ENCODE measurements at places on chromosomes 11 and 22. TPM values are rescaled to one million over a fixed set of nuclear protein-coding genes. Genes with fewer than 3 reads are reported as not detected.

RHOD gene
- total RNA-seq = 20.1 TPM

DNA sequence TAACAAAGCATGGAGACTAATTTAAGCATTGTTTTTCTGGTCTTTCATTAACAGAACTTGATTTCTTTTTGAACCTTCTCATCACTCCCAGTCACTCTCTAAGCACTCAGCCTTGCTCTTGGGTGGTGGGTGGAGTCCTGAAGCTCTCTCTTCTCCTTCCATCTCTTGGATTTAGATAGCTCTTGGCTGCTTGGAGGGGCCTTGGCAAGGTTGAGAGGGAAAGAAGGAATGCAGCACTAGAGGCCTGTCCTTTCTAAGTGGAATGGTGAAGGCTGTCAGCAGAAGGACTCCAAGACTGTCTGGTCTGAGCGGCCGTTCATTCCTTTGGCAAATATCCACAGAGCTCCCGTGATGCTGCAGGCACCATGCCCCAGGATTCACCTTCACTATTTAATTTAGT, 168.6 kb upstream of the E2F8 start:
- no peaks in the 10 kb centered on the region for H3K36me3 ChIP-seq
- H3K4me1 ChIP-seq = no peaks in the 10 kb centered on the region
- no peak overlapping the region for H3K27ac ChIP-seq
- H3K4me3 ChIP-seq = no peak overlapping the region
- no peak for DNase-seq

DNA sequence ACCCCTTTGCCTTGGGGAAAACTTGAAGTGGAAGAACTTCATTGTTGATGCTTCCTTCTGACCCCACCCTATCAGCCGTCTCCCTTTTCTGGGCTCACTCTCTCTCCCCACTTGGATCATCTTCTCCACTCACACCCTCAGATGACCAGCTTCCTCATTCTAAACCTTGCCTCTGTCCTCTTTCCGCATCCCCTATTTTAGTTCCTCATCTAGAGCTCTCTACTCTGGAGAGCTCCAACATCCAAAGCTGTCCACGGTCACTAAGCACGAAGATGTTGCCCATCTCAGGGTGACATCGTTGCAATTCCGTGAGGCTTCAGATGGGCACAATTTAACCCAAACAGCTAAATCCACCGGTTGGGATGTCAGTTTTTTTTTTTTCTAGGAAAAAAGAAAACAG, 31.6 kb upstream of the ME3 start:
- DNase-seq = no peak
- no peak overlapping the region for H3K27ac ChIP-seq
- no peaks in the 10 kb centered on the region for H3K4me1 ChIP-seq
- H3K36me3 ChIP-seq = peaks cover 4% of the 10 kb centered on the region
- H3K27me3 ChIP-seq = no peaks in the 10 kb centered on the region

GRCh38 chr11:104337273-104337672, 173.3 kb upstream of the PDGFD start:
- H3K36me3 ChIP-seq = no peaks in the 10 kb centered on the region

- peak; percentile 88 for DNase-seq
- H3K4me1 ChIP-seq = no peaks in the 10 kb centered on the region
- H3K27ac ChIP-seq = no peak overlapping the region
- no peaks in the 10 kb centered on the region for H3K27me3 ChIP-seq
- H3K4me3 ChIP-seq = no peak overlapping the region
Observed at GRCh38 chr11:1772270-1773130, 8.8 kb upstream of the CTSD start.

DNA sequence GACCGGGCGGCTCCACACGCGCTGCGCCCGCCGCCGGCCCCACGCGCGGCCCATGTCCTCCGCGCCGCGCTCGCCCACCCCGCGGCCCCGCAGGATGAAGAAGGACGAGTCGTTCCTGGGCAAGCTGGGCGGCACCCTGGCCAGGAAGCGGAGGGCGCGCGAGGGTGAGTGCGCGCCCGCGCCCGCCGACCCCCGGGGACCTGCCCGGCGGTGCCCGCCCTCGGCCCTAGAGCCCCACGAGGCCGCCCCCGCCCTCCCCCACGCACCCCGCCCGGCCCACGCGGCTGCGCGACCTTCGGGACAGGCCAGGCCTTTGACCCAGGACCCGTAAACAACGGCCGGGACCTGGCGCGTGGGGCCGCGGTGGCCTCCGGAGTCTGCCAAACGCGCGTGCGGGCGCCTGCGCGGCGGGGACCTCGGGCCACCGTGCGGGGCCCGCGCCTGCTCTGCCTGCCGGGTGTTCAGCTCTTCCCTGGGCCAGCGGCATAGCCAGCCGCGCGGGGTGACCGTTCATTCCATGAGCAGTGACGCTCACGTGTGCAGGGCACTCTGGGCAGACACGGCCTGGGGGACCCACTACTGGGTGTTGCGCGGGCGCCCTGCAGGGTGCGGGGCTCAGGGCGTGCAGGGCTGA, at the start of gene PARVB:
PARVB (plus strand) TSS at position 15 of the 634 bp plus-strand sequence; CDS start at position 53, 38 bp downstream.
- DNase-seq = peak; percentile 56
- no peaks in the 10 kb centered on the region for H3K36me3 ChIP-seq
- H3K4me1 ChIP-seq = no peaks in the 10 kb centered on the region
- no peak within 1 kb of the TSS for H3K27ac ChIP-seq

NRXN2 gene
- 35.9 TPM for total RNA-seq

DNA sequence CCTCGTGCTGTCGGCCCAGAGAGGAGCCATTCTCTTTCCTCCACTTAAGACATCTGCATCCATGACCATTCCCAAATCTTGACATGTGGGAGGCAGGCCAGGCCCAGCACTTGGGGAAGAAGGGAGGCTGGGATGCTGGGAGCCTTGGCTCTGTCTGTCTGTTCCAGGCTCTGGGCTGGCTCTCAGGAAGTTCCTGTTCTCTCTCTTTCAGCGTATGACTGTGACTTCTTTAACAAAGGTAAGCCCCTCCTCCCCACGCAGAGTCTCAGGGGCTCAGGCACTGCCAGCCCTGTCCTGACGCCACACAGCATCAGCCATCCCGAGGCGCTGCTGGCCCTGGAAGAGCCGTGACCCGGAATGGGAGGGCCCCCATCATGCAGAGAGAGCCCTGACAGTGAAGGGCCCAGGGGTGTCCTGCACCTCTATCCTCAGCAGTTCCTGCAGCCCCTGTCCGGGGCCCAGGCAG, 52.4 kb downstream of the OTOG start:
- no peaks in the 10 kb centered on the region for H3K27me3 ChIP-seq
- no peak overlapping the region for H3K27ac ChIP-seq
- H3K4me3 ChIP-seq = no peak overlapping the region
- no peaks in the 10 kb centered on the region for H3K36me3 ChIP-seq
- H3K4me1 ChIP-seq = no peaks in the 10 kb centered on the region
- no peak for DNase-seq

ANGPTL5 gene
- 1.3 TPM for total RNA-seq

CCDC157 gene
- 2.4 TPM for total RNA-seq

PIK3C2A gene
- 110 TPM for total RNA-seq

- no peak overlapping the region for H3K4me3 ChIP-seq
- DNase-seq = no peak
- no peaks in the 10 kb centered on the region for H3K27me3 ChIP-seq
- no peaks in the 10 kb centered on the region for H3K4me1 ChIP-seq
- H3K27ac ChIP-seq = no peak overlapping the region
Observed at GRCh38 chr11:42593441-42593840, 718.4 kb upstream of the API5 start.

GRCh38 chr11:2031058-2031457, 33.4 kb upstream of the H19 start:
- H3K27ac ChIP-seq = no peak overlapping the region
- no peaks in the 10 kb centered on the region for H3K36me3 ChIP-seq
- H3K27me3 ChIP-seq = no peaks in the 10 kb centered on the region
- DNase-seq = no peak
- H3K4me3 ChIP-seq = no peak overlapping the region

- H3K27me3 ChIP-seq = no peaks in the 10 kb centered on the region
- H3K36me3 ChIP-seq = no peaks in the 10 kb centered on the region
- H3K27ac ChIP-seq = no peak overlapping the region
- H3K4me1 ChIP-seq = no peaks in the 10 kb centered on the region
Observed at GRCh38 chr11:119545978-119546915, 123.3 kb upstream of the THY1 start.

SERPING1 gene
- 1,015 TPM for total RNA-seq

DNA sequence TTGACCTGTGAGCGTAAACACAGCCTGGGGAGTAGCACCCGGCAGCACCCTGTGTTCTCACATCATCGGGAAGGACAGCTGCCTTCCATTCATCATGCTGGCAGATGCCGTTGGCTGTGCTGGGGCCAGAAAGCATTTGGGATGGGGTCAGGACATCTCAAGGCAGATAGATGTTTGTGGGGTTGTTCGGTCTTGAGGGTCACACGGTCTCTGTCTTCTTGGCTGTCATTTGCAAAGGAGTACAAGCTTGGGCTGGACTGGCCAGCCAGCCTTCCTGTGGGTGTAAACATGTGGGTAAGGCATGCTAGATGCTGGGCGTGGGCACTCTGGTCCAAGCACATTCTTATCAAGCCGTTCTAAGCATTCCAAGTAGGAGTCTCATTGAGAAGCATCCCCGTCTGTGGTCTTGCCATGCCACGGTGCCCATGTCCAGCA, 81.4 kb downstream of the TBC1D22A start:
- DNase-seq = no peak
- no peak overlapping the region for H3K27ac ChIP-seq
- H3K36me3 ChIP-seq = no peaks in the 10 kb centered on the region
- H3K4me1 ChIP-seq = no peaks in the 10 kb centered on the region
- H3K4me3 ChIP-seq = no peak overlapping the region
- no peaks in the 10 kb centered on the region for H3K27me3 ChIP-seq

DNA sequence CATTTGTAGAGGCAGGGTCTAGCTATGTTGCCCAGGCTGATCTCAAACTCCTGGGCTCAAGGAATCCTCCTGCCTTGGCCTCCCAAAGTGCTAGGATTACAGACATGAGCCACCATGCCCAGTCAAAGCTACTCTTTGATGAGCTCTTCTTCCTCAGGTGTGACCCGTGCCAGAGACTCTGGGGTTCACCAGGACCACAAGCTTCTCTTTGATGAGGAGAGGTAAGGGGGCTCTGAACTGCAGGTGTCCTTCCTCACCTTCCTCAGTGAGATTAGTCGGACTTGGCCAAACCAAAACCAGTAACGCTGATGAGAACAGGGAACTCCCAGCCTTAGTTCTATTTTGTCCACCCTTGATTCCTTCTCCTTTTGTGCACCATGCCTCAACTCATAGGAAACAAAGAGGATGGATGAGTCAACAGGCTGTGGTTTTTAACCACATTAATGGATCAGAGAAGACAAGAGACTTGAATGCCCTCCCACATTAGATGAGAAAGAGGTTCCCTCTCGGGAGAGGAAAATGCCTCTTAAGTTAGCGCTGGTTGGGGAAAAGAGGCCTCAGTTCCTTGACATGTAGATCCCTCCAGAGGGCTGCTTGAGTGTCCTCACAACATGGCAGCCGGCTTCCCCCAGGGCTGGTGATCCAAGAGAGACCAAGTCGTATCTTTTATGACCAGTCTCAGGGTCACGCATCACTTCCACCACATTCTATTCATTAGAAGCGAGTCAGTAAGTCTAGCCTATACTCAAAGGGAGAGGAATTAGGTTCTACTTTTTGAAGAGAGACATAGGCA, 25.7 kb upstream of the CTR9 start:
- no peak overlapping the region for H3K27ac ChIP-seq
- no peaks in the 10 kb centered on the region for H3K27me3 ChIP-seq

TPBGL gene
- total RNA-seq = 0.30 TPM

DNA sequence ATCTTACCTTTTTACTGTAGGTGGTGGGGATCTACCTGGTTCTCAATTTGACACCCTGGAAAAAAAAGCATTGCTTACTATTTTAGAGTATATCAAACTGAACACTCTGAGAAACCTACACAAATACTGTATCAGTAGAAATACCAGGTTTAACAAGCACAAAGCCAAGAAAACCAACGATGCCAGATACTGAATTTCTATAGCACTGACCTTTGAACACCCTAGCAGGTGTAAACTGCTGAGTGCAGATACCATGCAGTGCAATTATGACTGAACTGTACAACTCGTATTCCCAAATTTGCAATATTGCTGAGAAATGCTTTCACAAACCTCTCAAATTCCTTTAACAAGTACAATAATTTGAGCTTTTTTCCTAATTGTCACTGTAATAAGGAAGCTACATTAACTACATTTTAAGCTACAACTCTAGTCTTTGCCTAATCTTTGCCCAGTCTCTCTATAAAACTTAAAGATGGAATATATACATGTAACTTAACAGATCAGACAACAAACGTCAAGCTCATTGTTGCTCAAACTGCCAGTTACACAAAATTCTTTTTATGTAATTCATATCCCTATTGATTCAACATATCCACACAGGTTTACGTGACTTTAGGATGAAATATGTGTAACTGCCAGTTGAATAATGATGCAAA, 8.9 kb downstream of the TAF1D start:
- peaks cover 5% of the 10 kb centered on the region for H3K36me3 ChIP-seq
- no peaks in the 10 kb centered on the region for H3K4me1 ChIP-seq
- no peak for DNase-seq
- no peaks in the 10 kb centered on the region for H3K27me3 ChIP-seq
- no peak overlapping the region for H3K27ac ChIP-seq

GRCh38 chr11:78800756-78801155, 226.1 kb upstream of the NARS2 start:
- no peak overlapping the region for H3K4me3 ChIP-seq
- no peak overlapping the region for H3K27ac ChIP-seq
- no peaks in the 10 kb centered on the region for H3K36me3 ChIP-seq
- DNase-seq = no peak
- no peaks in the 10 kb centered on the region for H3K4me1 ChIP-seq

SCUBE1 gene
- total RNA-seq = 5.4 TPM

LRP4 gene
- total RNA-seq = 8.6 TPM

GRCh38 chr11:29333993-29334775, 682.6 kb downstream of the KCNA4 start:
- H3K4me1 ChIP-seq = no peaks in the 10 kb centered on the region
- no peak overlapping the region for H3K4me3 ChIP-seq
- H3K27me3 ChIP-seq = no peaks in the 10 kb centered on the region
- no peaks in the 10 kb centered on the region for H3K36me3 ChIP-seq
- DNase-seq = no peak

LARGE2 gene
- not detected for total RNA-seq

DNA sequence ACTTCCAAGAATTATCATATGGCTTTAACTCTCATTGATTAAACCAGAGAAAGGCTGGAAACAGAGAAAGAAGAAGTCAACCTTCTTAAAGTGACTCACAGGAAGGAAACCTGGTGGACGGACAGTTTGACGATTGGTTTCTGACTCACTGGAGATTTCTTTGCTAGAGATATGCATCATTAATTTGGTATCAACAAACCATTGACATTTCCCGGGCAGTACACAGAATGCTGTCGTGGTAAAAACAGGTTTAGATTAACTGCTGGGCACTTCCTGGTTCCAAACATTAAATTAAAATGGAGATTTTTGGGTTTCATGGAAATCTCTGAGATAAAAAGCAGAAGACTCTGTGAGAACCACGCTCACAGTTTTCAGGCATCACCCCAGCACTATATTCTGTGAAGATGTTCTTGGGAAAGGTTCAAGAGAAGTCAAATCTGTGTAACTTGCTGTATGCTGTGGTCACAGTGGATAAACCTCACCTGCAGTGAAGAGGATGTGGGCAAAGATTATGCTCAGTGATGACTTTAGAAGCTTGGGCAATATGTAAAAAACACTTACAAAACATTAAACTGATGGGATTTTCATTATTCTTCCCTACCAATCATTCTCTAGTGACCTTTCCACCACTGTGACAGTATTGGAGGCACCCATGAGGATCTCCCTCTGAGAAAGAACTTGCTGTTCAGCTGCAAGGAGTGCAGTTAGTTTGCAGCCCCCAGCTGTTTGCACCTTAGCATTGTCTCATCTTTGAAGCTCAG, 61.1 kb upstream of the CD44 start:
- H3K4me3 ChIP-seq = no peak overlapping the region
- H3K36me3 ChIP-seq = no peaks in the 10 kb centered on the region
- no peak overlapping the region for H3K27ac ChIP-seq
- H3K4me1 ChIP-seq = peaks cover 4% of the 10 kb centered on the region
